ENCODE measurements at places on chromosomes 12 and 14. TPM values are rescaled to one million over a fixed set of nuclear protein-coding genes. Genes with fewer than 3 reads are reported as not detected.

The NRXN3 gene
- total RNA-seq = not detected

DNA sequence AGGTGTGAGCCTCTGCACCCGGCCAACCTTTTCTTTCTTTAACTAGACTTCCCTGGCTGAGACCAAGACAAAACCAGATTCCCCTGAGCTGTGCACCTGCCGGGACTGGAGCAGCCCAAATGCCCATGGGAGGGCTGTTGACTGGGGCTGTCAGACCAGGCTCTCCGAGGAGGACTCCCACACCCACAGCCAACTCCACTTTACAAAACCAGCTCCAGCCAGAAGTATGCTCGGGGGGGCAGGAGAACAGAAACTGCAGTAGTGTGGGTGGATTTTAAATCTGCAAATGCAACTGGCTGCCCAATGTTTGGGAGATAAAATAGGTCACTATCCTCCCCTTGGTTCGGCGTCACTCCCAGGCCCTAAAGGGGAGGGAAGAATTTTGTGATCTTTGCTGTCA lies 78.5 kb downstream of the VCPKMT start:
- peaks cover 10% of the 10 kb centered on the region for H3K36me3 ChIP-seq
- H3K27ac ChIP-seq = peak overlapping the region; percentile 25
- no peak for DNase-seq
- H3K4me1 ChIP-seq = peaks cover 66% of the 10 kb centered on the region

DNA sequence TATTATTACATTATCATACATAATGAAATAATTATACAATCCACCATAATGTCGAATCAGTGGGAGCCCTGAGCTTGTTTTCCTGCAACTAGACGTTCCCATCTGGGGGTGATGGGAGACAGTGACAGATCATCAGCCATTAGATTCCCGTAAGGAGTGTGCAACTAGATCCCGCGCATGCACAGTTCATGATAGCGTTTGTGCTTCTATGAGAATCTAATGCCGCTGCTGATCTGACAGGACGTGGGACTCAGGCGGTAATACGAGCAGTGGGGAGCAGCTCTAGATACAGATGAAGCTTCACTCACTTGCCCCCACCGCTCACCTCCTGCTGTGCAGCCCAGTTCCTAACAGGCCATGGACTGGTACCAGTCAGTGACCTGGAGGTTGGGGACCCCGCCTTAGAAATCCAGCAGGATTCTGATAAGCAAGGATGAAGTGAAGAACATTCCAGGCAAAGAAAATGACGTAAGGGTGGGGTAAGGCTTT lies 204.6 kb downstream of the ETV6 start:
- H3K27ac ChIP-seq = no peak overlapping the region
- DNase-seq = no peak
- H3K4me3 ChIP-seq = no peak overlapping the region
- H3K27me3 ChIP-seq = no peaks in the 10 kb centered on the region
- H3K4me1 ChIP-seq = peaks cover 38% of the 10 kb centered on the region

GRCh38 chr12:10235761-10236631 lies 23.3 kb downstream of the GABARAPL1 start:
- peaks cover 9% of the 10 kb centered on the region for H3K27me3 ChIP-seq

- DNase-seq = no peak
- H3K27me3 ChIP-seq = no peaks in the 10 kb centered on the region
Measured at GRCh38 chr14:78488938-78489337, 318.8 kb downstream of the NRXN3 start.

The HNRNPC gene
- total RNA-seq = 1,492 TPM

GRCh38 chr12:76636121-76636692 lies 76.6 kb upstream of the OSBPL8 start:
- H3K4me1 ChIP-seq = peaks cover 15% of the 10 kb centered on the region
- no peak overlapping the region for H3K27ac ChIP-seq
- H3K27me3 ChIP-seq = no peaks in the 10 kb centered on the region
- no peaks in the 10 kb centered on the region for H3K36me3 ChIP-seq
- no peak overlapping the region for H3K4me3 ChIP-seq

The RNASE4 gene
- total RNA-seq = 0.63 TPM

- H3K27me3 ChIP-seq = no peaks in the 10 kb centered on the region
- no peak overlapping the region for H3K4me3 ChIP-seq
- no peaks in the 10 kb centered on the region for H3K36me3 ChIP-seq
- H3K27ac ChIP-seq = no peak overlapping the region
- DNase-seq = no peak
- no peaks in the 10 kb centered on the region for H3K4me1 ChIP-seq
Measured at GRCh38 chr12:121379945-121380344, 20.0 kb upstream of the RNF34 start.

- peaks cover 8% of the 10 kb centered on the region for H3K27me3 ChIP-seq
- H3K4me1 ChIP-seq = no peaks in the 10 kb centered on the region
- H3K4me3 ChIP-seq = no peak overlapping the region
- H3K36me3 ChIP-seq = no peaks in the 10 kb centered on the region
Measured at GRCh38 chr12:8661016-8661415, 1.6 kb downstream of the MFAP5 start.

- H3K4me1 ChIP-seq = no peaks in the 10 kb centered on the region
- no peaks in the 10 kb centered on the region for H3K36me3 ChIP-seq
- H3K4me3 ChIP-seq = no peak overlapping the region
- no peak overlapping the region for H3K27ac ChIP-seq
Measured at GRCh38 chr12:3081091-3081490, 3.9 kb downstream of the TSPAN9 start.

The ATL1 gene
- 0.77 TPM for total RNA-seq

The CLEC6A gene
- not detected for total RNA-seq

DNA sequence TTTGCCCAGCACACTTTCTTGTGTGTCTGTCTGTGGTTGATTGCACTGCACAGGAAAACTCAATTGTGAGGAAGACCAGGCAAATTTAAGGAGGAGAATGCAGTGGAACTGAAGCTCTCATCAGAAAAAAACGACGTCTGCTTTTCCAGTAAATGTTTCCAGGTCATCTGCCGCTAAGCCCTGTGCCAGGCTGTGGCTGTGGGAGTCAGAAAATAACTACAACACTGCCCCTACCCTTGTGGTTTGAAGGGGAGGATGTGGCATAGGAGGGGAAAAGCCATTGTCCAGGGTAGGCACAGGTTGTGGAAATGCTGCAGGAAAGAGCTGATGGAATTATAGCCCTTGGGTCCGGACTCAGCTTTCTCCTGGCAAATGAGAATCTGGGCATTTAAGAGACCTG lies 259.7 kb upstream of the TMEM132C start:
- no peak for DNase-seq
- H3K4me1 ChIP-seq = no peaks in the 10 kb centered on the region
- no peak overlapping the region for H3K27ac ChIP-seq
- no peaks in the 10 kb centered on the region for H3K36me3 ChIP-seq
- no peak overlapping the region for H3K4me3 ChIP-seq

DNA sequence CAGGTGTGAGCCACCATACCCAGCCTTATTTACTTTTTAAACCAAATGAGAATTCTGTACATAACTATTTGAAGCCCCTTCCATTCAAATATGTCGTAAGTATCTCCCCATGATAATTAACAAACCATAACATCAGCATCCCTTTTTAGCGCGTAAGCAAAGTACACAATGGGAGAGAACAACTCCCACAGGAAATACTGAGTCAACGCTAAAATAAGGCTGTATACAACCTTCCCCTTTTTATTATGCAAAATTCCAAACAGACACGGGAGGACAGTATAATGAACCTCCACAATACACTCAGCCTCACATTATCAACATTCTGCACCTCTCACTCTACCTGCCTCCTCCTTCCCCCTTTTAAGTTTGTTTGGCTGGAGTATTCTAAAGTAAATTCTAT lies 73.5 kb downstream of the CCDC88C start:
- H3K4me1 ChIP-seq = peaks cover 41% of the 10 kb centered on the region
- H3K27me3 ChIP-seq = no peaks in the 10 kb centered on the region
- H3K36me3 ChIP-seq = peaks cover 7% of the 10 kb centered on the region

DNA sequence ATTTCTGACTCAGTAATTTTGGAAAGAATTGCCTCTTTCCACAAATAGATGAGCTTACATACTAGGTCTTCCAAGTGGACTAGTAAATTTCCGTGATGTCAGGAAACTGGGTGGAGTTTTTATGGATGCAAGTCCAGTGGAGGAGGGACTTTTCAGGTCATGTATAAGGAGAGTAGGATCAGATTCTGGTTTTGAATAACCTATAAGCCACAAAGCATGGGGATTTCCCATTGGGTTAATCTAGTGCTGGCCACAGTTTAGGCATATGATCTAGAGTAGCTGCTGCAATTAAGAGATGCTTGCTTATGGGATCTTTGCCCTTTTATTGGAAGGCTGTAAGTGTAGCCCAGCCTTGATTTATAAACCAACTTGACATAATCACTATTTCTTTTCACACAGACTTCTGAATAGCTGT lies 33.8 kb downstream of the STK38L start:
- no peaks in the 10 kb centered on the region for H3K27me3 ChIP-seq
- no peak overlapping the region for H3K4me3 ChIP-seq
- peak; percentile 24 for DNase-seq
- peaks cover 1% of the 10 kb centered on the region for H3K36me3 ChIP-seq
